Activated T-cell treated with anti-CD3 and anti-CD28 coated beads for 4 hours (primary cell): ENCODE measurements at places on chromosomes 6 and 20.

DNA sequence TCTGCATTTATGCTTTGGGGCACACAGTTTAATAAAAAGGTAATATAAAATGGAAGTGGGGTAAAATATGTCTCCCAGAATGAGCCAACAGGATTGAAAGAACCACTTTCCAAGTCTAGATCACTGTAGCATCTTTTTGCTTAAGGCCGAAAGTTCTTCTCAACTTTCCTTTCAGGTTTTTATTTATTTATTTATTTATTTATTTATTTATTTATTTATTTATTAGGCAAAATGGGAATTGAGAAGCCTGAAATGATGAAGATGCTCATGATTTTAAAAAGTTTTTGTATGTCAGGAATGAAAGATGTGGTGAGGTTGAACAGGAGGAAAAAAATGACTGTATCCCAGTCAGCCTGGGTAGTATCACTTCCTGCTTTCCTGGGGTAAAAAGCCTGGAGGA lies 24.0 kb downstream of the TSHZ2 start:
- no peak for DNase-seq

- no peak for DNase-seq
These were observed 2.9 kb downstream of the RXRB start for GRCh38 chr6:33197431-33198048.

GRCh38 chr6:122553697-122554096 lies 56.5 kb upstream of the PKIB start:
- DNase-seq = no peak

DNA sequence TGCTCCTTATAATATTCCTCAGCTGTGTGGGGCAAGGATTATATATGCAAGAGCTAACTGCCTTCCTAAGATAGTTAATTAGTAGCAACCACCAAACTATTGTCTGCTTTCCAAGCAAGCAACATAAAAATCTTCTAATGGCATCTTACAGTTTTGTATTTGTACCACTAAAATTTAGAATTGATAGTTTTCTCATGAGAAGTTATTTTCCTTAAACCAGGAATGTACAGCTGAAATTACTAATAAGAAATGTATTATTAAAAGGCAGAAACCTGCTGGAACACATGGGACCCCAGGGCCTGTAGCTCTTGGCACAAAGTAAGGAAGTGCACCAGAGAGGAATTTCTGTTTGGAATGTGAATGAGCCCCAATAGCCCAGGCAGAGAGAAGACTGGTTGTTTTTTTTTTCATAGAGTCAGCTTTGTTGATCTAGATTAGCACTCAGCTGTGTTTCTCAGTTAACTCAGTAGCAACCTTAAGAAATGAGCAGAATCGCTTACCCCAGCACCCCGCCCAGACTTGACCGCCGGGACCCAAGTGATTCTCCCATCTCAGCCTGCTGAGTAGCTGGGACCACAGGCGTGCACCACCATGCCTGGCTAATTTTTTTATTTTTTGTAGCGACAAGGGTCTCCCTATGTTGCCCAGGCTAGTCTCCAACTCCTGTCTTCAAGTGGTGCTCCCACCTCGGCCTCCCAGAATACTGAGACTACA lies 2.6 kb downstream of the MGME1 start:
- DNase-seq = no peak

DNA sequence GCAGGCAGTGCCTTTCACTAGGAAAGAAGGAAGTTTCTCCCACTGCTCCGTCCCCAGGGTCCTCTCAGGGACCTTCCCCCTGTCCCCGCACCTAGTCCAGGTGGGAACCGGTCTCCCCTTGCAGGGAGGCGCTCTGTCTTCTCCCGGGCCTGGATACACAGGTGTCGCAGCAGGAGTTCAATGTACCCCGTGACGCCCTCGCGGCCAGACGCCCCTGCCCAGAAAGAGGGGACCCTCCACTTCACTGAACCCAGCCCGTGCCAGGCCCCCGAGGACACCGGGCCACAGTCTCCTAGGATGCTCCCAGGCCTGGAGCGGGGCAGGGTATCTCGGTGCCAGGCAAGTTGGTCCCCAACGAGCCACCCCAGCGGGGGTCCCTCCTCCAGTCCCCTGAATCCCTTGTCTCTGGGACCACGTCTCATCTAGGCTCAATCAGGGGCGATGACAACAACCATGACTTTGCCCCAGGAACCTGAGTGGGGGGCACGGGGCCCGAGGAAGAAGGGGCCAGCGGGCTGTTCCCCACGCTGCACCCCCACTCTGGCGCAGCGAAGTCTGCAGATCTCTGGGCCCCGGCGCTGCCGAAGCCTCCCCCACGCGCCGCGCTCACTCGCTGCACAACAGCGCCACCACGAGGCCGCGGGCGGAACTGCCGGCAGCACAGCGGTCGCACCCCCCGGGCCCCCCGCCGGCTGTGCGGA lies 103.0 kb downstream of the EDN3 start:
- DNase-seq = peak; percentile 68

DNA sequence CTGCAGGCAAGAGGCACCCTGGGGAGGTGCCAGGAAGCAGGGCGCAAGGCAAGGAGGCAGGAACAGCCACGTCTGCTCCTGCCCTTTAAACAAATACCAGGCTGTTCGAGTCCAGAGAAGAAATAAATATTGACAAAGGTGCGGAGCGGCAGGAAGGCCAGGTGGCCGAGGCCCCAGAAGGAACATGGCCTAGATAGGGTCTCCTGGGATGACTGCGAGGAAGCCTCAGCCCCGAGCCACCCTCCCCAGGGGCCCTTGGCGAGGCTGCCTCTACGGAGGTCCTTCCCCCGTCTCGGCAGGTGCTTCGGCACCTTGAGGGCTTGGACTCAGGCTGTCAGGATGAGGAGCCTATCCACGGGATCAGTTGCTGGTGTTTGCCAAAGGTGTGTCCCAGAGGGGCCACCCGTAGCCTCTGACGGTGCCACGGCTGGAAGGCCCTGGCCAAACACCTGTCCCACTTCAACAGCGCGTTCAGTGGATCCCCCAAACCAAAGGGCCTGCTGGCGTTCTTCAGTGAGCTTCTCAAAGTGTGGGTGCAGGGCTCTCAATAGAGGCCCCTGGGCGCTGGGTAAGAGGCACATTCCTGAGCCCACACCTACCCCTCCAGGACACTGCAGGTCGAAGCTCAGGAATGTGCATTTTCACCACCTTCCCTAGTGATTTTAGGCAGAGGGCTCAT lies 39.8 kb downstream of the SNX5 start:
- no peak for DNase-seq

DNA sequence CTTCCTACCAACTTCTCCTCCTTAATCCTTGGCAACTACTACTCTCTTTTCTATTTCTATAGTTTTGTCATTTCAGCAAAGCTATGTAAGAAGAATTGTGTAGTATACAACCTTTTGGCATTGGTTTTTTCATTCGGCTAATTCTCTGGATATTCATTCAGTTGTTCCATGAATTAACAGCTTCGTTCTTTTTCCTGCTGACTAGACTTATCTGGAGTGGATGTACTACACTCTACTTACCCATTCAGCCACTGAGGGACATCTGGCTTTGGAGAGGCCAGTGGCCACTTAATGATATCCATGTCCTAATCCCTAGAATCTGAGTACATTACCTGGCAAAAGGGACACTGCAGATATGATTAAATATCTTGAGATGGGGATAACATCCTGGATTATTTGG lies 623.9 kb downstream of the DOK5 start:
- DNase-seq = no peak

- no peak for DNase-seq
These were observed 42.6 kb downstream of the GRM4 start for GRCh38 chr6:34103321-34103720.

DNA sequence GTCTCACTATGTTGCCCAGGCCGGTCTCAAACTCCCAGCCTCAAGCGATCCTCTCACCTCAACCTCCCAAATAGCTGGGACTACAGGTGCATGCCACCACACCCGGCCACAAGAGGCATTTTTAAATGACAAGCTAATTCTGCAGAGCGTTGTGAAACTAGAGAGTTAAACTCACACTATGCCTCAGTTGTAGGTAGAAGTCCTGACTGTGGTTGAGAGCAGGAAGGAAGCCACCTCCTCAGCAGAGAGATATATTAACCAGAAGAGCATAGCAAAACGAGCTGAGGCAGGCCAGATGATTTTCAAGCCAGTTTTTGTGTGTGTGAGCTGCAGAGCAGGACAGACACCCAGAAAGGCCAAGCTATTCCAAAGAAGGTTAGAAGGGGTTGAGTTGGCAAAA lies 150.3 kb downstream of the MBOAT1 start:
- no peak for DNase-seq

GRCh38 chr6:70838907-70839285 lies 118.0 kb downstream of the B3GAT2 start:
- DNase-seq = no peak

DNA sequence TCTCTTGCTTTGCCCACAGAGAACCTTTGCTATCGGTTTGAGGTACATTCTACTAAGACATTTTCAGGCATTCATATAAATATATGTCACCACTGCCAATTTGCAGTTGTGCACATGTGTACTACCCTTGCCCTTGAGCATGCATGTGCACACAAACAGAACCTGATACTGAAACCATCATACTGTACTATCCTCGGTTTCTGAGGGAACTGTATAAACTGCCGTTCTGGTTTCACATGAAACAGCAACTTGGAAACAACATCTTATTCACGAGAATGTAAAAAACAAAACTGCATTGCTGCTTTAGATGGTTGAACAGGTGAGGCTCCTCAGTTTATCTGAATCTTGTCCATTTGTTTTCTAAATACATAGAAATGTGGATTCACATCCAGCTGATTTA lies 151.2 kb upstream of the TMEM170B start:
- DNase-seq = no peak

DNA sequence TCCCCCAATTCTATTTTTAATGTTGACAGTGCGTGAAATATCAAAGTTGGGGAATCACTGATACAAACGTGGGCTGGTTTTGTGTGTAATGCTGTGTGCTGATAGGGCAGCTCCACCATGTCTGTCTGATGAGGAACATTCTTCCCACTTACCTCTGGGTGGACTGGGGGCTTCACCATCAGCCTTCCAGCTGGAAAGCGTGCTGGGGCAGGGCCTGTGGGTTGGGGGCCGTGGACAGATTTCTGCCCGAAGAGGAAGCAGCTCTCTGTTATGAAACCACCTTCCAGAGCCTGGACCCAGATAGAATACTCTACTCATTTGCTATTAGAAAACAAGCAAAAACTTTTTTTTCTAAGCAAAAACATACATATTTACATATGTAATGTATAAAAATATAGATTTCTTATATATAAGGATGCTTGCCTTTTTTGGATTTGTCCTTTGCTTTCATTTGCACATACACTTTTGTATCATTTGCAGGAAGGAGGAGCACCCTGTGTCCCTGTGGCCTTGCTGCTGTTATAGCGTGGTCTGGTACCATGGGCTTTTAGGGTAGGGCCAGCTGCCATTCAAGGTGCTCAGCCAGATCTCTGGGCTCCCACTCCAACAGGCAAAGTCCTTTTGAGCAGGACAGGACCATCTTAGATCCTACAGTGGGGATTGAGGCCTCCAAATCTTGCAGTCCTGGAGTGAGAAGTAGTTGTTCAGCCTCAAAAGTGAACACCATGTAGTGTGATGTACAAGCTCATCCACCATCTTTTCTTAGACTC lies 48.1 kb downstream of the DUSP22 start:
- no peak for DNase-seq

GRCh38 chr6:36368421-36368820 lies 19.0 kb downstream of the ETV7 start:
- no peak for DNase-seq

GRCh38 chr6:162636167-162636566 lies 91.4 kb downstream of the PRKN start:
- no peak for DNase-seq

GRCh38 chr6:93424303-93425064 lies 5.1 kb upstream of the EPHA7 start:
- no peak for DNase-seq

- DNase-seq = no peak
These were observed 523.4 kb downstream of the TENT5A start for GRCh38 chr6:81228912-81229555.

DNA sequence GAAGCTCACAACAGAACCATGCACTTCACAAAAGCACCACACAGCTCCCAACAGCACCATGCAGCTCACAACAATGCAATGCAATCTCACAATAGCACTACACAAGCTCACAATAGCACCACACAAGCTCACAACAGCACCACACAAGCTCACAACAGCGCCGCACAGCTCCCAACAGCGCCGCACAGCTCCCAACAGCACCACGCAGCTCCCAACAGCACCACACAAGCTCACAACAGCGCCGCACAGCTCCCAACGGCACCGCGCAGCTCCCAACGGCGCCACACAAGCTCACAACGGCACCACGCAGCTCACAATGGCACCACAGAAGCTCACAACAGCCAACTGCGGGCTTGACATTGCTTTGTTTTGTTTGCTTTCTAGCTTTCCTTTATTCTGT lies 198.1 kb downstream of the DLL1 start:
- no peak for DNase-seq

DNA sequence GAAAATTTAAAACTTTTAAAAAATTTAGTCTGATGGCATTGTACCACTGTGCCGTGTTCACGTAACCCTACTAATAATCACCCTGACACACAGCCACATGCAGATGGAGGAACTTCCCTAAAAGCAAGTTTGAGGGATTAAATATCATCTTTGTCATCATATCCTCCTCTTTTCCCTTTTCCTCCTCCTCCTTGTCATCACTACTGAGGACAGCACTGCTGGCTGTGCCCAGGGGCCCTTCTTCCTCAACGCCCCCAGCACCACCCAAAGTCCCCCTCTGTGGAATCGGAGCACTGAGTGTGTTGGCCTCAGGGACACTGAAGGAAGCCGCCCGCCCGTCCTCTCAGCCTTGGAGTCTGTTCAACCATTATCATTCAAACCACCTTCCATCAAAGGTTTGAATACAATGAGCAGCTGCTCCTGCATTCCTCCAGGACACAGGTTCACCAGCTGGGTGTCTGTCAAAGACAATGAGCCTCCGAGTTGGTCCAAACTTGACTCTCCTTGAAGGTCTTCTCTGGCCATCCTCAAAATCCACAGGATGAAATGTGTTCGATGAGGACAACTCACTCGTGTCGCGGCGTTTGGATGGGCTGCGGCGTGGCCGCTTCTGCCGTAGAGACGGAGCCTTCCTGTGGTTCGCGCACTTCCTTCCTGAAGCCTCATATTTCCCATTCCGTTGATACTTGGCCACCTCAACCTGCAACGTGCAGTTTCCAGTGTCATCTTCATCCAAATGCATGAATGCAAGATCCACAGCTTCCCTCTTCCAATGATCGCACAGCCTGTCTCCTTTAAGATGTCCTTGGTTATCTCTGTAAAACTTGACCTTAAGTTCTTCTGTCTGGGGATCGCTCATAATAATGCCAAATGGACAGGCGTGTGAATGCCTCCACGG lies 23.3 kb downstream of the NQO2 start:
- DNase-seq = peak; percentile 23

- no peak for DNase-seq
These were observed 150.5 kb downstream of the TBC1D32 start for GRCh38 chr6:121183742-121184141.

DNA sequence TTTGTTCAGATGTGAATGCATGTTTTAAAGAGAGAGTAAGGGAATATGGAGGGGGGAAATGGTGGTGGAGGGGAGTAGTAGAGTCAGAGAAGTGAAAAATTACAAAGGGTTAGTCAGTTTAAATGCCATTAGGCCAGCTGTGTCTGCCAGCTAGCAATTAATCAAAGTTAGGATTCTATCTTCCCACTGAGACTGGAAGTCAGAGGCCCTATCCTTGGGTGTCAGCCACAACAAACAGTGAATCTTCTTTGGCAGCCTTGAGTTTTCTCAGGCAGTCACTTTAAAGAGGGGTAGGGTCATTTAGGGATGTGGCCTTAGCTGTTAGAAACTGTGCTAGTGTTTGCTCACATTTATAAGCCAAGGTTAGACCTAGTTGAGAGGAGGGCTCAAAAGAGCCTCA lies 120.5 kb upstream of the BTBD3 start:
- DNase-seq = no peak

- no peak for DNase-seq
These were observed 593.3 kb upstream of the HS3ST5 start for GRCh38 chr6:114936080-114936479.

GRCh38 chr20:8423482-8423881 lies 291.4 kb downstream of the PLCB1 start:
- DNase-seq = no peak
